Fibroblast of skin of scalp (primary cell): ENCODE measurements at places on chromosomes 5 and 9.

- no peak for DNase-seq
Observed at GRCh38 chr5:45376417-45376816, 319.8 kb downstream of the HCN1 start.

- DNase-seq: no peak
Observed at GRCh38 chr5:116577064-116577788, 2.6 kb upstream of the SEMA6A start.

GRCh38 chr5:142978726-142979125, 208.5 kb downstream of the ARHGAP26 start:
- no peak for DNase-seq

DNA sequence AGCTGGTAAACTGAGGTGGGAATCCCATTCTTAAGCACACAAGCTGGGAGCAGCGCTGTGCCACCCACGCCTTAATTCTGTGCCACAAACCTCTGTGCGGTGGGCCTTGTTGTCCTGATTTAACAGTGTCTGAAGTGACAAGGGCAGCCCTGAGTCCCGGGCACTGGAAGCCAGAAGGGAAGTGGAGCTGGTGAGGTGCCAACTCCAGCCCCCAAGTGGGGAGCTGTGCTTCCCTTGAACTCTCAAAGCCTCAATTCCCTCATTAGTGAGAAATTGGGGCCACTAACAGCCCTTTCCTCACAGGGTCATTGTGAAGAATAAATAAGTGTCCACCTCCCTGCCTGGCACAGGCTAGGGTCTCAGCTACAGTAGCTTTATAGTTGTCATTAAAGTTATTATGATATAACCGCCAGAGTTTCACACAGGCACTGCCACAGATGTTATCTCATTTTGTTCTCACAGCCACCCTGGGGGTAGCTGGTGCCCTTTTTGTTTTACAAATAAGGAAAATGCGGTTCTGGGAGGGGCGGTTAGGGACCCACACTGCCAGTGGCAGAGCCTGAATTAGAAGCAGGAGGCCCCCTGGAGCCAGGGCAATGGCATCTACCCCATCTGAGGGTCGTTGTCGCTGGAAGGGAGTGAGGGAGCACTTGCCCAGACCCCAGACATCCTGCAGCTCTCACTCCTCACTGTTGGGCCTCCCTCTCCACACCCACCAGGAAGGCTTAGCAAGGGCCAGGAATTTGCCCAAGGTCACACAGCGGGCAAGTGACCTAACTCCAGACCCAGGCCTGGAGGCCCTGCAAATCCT, 2.1 kb upstream of the TLX3 start:
- DNase-seq: no peak

GRCh38 chr5:147349241-147349640, 114.4 kb downstream of the STK32A start:
- DNase-seq: no peak
